Progenitor cell of endocrine pancreas (in vitro differentiated cells): ENCODE measurements at places on chromosomes 2 and 18.

DNA sequence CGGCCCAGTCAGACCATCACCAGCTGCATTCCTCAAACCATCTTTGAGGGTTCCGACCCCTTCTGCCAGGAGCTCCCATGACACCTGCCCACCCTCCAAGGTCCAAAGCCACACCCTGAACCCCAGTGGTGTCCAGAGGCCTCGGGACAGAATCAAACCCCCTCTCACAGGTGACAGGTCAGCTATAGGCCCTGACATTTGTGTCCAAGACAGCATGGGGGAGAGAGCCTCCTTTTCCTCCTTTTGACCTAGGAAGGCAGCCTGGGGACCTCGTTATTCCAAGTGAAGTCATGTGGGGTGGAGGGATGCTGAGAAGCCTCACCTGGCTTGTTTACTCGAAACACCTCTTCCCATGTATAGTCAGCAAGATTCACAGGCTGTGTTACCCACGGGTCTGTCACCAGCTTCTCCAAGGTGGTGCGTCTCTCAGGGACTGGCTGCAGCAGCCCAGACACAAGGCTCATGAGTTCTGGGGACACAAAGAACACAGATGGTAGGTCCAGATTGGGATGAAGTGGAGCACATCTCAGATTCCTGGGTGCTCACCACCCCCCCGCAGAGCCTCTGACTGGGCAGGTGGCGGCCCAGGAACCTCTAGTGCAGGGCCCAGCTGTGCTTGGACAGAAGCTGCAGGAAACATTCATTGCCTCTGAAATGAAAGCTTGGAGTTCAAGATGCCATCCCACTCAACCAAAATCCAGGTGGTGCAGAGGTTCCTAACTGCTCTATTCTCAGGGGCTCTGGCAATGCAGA, 5.1 kb upstream of the MTERF4 start:
- peaks cover 4% of the 10 kb centered on the region for H3K4me1 ChIP-seq
- peaks cover 3% of the 10 kb centered on the region for H3K36me3 ChIP-seq

GRCh38 chr2:9377461-9378097, 45.7 kb downstream of the ITGB1BP1 start:
- H3K27ac ChIP-seq = peak overlapping the region; percentile 52
- no peak overlapping the region for H3K4me3 ChIP-seq
- no peaks in the 10 kb centered on the region for H3K4me1 ChIP-seq
- DNase-seq = no peak
- H3K36me3 ChIP-seq = peaks cover 20% of the 10 kb centered on the region

DNA sequence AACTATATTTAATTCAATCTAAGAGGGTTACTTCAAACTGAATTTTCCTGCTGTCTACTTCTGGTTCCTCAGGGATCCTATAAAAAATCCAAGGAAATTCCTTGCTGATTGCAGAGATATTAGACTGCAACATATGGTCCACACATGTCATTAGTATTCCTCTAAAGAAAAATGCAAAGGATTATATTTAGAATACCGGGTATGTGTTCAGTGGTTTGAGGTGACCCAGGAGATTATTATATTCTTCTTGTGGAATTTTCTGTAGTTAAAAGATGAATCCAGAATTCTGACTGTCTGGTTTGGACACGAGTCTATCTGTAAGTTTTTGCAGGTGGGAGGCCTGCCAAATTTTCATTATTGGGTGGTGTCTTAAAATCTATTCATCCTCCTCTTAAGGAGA, 18.2 kb downstream of the HOXD1 start:
- H3K4me1 ChIP-seq = no peaks in the 10 kb centered on the region
- H3K4me3 ChIP-seq = no peak overlapping the region
- H3K36me3 ChIP-seq = no peaks in the 10 kb centered on the region
- H3K27me3 ChIP-seq = peaks cover 21% of the 10 kb centered on the region
- DNase-seq = no peak

GRCh38 chr2:12688893-12689292, 27.8 kb upstream of the TRIB2 start:
- H3K4me3 ChIP-seq = no peak overlapping the region
- H3K4me1 ChIP-seq = peaks cover 16% of the 10 kb centered on the region
- no peak for DNase-seq
- H3K36me3 ChIP-seq = peaks cover 1% of the 10 kb centered on the region
- H3K27me3 ChIP-seq = peaks cover 14% of the 10 kb centered on the region
- H3K27ac ChIP-seq = no peak overlapping the region

- H3K36me3 ChIP-seq = no peaks in the 10 kb centered on the region
- no peak for DNase-seq
- peaks cover 14% of the 10 kb centered on the region for H3K4me1 ChIP-seq
- no peak overlapping the region for H3K27ac ChIP-seq
Observed at GRCh38 chr2:179438654-179439053, 174.0 kb upstream of the SESTD1 start.

- H3K36me3 ChIP-seq = no peaks in the 10 kb centered on the region
- DNase-seq = no peak
- no peak overlapping the region for H3K4me3 ChIP-seq
- H3K27ac ChIP-seq = no peak overlapping the region
Observed at GRCh38 chr2:234447189-234447588, 49.7 kb downstream of the ARL4C start.

DNA sequence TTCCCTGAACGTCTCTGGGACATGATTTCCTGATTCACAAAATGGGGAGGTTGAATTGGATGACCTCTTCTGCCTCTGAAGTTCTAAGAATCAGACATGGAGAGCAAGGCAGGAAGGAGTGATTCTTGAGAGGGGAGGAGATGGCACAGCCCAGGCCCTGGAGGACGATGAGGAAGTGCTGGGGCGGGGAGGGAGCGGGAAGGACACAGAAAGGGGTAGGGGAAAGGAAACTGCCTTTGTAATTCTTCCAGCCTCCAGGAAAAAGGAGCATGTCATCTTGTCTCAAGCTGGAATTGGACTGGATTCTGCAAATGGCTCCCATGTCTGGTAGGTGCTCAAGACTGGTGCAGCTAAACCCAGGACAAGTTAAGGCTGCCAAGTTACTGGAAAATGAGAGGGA, 97.0 kb upstream of the NCK2 start:
- H3K36me3 ChIP-seq = no peaks in the 10 kb centered on the region
- H3K4me1 ChIP-seq = peaks cover 35% of the 10 kb centered on the region
- H3K27me3 ChIP-seq = peaks cover 32% of the 10 kb centered on the region
- no peak for DNase-seq

GRCh38 chr2:238142382-238143205, 4.1 kb downstream of the KLHL30 start:
- H3K27me3 ChIP-seq = no peaks in the 10 kb centered on the region
- DNase-seq = no peak
- no peak overlapping the region for H3K4me3 ChIP-seq
- H3K27ac ChIP-seq = no peak overlapping the region

GRCh38 chr2:145680276-145680675, 1160.4 kb upstream of the ZEB2 start:
- DNase-seq = no peak
- H3K27me3 ChIP-seq = no peaks in the 10 kb centered on the region
- no peaks in the 10 kb centered on the region for H3K36me3 ChIP-seq
- H3K4me1 ChIP-seq = no peaks in the 10 kb centered on the region
